ENCODE measurements at places on chromosomes 11 and 22.

- no peak for DNase-seq
These were observed 67.1 kb downstream of the SLC35F2 start for GRCh38 chr11:107791343-107792048.

GRCh38 chr22:21446128-21446826 lies 20.9 kb upstream of the TMEM191C start:
- no peak for DNase-seq

DNA sequence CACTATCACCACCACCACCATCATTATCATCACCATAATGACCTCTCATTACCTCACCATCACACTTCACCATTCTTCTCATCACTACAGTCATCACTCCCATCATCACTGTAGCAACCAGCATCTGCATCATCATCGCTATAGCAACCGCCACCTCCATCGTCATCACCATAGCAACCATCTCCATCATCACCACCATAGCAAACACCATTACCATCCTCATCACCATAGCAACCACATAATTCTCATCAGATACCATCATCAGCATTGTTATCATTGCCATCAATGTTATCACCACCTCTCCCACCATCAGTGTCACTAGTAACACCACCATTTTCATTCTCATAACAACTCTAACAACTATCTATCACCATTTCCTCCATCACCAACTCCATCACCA lies 23.1 kb upstream of the CD82 start:
- DNase-seq = no peak

DNA sequence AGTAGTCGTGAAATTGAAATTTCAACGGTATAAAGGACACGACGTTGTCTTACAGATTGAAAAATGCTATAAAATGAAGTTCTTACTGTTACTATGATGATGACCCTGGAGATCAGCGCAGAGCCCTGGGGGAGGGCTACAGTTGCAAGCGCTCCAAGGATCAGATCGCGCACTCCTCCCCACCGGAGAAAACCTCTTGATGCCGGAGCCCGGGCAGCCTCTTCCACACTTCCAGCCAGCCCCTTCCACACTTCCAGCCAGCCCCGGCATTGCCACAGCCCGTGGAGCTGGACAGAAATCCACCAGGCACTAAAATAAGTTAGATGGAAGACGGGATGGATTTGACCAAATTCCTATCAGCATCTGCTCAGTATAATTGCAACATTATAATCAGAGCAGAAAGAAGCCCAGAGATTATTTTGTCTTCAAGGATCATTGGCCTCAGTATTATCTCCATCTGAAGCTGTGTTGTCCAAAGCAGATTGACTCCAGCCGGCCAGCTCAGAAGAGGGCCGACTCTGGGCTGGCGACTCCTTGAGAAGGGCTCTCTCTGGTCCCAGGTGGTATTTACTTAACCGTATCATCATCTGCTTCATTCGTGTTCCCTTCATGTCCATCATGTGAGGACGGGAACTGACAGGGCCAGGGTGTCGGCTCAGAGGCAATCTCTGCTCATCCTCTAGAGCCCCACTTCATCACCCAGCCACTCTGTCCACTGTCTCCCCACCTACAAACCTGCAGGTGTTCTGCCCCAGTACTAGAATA lies 777 bp upstream of the MICAL3 start:
- DNase-seq = no peak

All from epithelial cell of esophagus (primary cell).